ENCODE measurements at places on chromosomes 2 and 18.

- DNase-seq: peak; percentile 45
These were observed 472 bp upstream of the PLEKHM3 start for GRCh38 chr2:208025814-208026184.

GRCh38 chr2:47226132-47226922 lies 71.2 kb upstream of the STPG4 start:
- DNase-seq: no peak

- no peak for DNase-seq
These were observed 675.1 kb upstream of the SALL3 start for GRCh38 chr18:78304192-78305164.

GRCh38 chr2:52238782-52239181 lies 1206.8 kb upstream of the NRXN1 start:
- DNase-seq: no peak

DNA sequence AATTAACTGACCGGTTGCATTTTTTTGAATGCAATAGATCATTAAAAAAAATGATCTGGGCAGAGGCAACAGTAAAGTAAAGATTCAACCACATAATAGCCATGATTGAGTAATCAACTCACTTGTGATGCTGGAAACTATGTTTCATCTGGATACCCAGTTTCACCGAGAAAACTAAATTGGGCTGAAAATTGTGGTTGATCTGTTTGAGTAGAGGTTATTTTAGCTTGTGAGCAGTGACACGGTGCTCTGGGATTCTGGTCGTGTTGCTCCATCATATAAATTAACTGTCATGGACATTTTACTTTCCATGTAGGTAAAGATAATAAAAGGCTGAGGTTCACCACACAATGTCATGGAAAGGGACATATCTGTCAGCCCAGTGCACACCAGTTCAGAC lies 58.7 kb downstream of the CD226 start:
- DNase-seq: peak; percentile 37

DNA sequence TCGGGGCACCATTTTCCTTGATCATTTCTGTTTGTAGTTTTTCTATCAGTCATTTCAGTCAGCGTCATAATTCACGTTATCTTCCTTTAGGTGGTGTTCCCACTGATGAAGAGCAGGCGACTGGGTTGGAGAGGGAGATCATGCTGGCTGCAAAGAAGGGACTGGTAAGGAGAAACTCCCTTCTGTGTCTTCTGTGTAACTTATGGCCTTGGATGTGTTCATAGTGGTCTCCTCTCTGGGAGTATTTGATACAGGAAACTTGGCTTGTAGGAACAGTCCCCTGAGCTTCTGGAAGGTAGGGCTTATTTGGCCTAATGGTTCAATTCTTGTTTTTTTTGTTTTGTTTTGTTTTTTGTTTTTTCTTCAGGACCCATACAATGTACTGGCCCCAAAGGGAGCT lies 1.1 kb downstream of the COX5B start:
- DNase-seq: no peak

DNA sequence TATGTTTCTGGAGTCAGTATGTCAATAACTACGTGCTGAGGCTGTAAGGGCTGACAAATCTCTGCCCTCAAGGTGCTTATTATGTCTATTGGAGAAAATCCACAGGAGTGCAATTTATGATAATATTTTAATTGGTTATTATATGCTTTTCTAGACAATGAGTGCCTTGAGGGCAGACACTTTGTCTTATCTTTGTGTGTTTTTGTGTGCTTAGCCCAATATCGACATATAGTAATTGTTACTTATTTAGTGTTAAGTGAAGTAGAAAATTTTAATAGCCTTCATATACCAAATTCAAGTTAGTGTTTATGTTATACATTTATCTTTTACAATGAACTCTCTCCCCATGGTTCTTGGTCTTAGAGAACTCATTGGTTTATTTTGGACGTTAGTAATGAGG lies 118.9 kb downstream of the WDR7 start:
- no peak for DNase-seq

DNA sequence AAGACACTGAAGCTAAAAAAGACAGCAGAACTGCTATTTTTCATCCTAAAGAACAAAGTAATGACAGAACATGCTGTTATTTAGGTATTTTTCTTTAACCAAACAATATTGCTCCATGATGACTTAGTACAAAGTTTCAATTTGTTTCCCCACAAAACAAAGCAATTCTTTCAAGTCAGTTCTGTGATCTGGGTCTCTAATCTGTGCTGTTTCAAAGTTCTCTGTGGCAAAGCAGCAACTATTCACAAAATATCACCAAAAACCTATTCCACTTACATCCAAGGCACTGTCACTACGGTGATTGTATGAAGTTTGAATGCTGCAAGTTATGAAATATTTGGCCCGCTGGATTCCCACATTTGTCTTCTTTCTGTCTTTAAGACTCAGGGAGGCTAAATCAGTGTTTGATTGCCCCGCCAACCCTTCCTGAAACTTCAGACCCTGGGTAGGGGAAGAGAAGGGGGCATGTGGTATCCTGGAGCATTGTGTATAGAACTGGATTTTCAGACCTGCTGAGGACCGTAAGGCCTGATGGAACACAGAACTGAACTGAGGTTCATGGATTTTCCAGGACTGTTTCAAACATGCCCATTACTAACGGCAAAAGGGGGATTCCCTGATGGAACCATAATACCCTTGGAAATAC lies 13.1 kb upstream of the MFF start:
- DNase-seq: no peak

- no peak for DNase-seq
These were observed 86.6 kb downstream of the MARCO start for GRCh38 chr2:119028327-119029174.

DNA sequence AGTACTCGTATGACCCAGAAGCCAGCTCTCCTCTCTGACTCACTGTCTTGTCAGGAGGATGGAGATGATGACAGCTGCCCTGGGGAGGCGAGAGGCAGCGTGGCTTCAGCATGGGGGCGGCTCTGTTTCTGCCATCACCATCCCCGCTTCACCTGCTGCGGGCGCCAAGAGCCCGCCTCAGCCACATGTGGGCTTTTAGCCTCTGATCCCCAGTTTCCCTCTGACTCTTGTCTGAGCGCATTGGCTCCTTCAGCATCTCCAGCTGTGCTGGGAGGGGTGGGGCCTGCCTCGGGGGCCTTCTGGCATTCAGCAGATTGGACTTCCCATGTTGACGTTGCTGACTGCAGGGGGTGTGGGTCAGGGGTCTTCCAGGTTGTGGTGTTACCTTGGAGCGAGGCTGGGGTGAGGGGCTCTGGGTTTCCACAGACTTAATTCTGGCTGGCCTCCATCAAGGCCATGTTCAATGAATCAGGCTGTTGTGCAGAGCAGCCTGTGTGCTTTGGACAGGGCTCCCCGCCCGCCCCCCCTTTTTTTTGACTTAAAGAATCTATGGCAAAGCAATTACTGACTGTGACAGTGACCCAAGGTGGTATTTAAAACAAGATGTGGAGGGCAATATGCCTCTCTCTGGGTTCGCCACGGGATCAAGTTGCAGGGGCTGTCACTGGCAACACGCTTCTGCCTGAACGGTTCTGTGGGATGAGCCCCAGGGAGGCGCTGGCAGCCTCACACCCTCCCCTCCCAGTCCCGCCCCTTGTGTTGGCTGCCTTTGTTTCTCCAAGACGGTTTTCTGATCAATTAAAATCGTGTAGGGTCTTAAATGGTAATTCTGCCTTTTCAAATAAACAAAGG lies 228.3 kb downstream of the LDLRAD4 start:
- peak; percentile 32 for DNase-seq

DNA sequence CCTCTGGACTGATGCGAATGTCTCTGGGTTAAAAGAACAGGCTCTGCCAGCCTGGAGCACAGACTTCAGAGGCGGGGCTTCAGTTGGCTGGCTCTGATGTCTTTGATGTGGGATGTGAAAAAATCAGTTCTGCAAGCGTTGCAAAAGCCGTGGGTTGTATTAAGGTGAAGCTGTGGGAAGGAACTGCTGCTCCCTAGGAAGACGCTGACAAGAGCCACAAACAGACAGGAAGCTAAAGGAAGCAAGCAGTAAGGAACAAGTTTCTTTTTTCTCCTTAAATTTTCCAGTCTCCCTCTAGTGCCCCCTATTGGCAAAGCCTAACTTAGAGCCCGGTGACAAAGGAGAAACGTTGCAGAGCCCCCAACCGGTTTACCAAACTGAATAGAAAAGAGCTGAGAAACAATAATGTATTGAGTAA lies 239.0 kb downstream of the CCDC178 start:
- no peak for DNase-seq

DNA sequence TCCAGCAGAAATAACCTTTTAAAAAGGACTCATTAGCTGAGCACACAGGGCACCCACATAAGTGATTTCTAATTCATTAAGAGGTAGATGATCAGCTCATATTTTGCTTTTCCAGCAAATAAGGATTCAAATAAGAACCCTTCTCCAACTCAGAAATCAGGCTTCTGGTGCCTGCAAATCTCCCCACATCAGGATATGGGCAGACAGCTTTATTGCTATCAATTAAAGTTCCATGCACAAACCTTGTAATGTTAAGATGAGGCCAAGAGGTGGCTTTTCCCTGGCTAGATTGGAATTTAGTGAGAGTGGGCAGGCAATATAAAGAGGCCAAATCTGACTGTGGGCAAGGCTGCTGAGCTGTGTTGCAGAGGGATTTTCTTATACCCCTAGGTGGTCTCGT lies 193.6 kb downstream of the SH3RF3 start:
- DNase-seq: no peak

- no peak for DNase-seq
These were observed 65.4 kb downstream of the CCDC85A start for GRCh38 chr2:56248965-56249742.

DNA sequence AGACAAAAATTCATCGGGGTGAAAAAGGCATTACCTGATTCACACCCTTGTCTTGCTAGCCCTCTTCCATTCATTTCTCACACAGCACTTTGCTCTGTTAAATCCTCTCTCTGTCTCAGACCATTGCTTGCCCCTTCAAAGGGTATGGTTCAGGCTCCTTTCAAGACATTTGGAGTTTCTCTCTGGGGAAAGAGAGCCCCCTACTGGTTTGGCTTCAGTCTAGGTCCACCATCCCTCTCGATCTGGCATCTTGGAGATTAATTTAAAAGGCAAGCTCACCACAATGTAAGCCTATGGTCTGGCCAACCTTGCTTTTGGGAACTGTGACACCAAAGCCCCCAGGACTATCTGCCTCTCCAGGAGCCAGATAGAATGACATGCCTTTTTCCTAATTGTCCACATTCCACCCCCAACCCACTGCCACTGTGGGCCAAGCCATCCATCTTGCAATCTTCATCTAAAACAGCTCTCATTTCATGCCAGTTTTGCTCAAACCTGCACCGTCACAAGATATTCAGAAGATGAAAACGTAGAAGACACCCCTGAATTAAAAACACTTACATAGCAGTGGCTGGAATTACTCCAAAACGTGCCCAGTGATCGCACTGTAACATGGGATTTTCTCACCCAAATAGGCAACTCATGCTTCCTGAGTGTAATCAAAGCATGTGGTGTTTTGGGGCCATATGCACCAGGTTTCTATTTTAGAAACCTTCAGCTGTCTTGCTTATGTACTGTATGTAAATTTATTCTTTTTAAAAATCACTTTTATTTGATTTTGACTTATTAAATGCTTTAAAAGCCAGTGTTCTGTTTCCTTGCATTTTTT lies 93.9 kb downstream of the FARSB start:
- DNase-seq: peak; percentile 16

- no peak for DNase-seq
These were observed 3.0 kb upstream of the SP9 start for GRCh38 chr2:174331595-174332216.

DNA sequence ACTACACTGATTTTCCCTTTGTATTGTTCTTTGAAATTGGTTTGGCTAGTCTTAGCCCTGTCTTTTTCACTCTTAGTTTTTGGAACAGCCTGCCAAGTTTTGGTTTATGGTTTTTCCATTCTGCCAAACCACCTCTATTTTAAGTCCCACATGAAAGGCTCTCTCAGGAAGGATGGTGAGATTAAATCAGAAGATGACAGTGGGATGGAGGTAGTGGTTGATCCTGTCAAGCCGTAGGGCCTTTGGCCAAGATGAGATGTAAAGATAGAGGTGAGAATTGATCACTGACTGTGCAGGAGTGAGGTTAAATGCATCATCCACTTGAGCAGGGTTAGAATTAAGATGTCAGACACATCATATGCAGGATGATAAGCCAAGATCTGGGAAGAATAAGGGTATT lies 948.5 kb downstream of the SLC4A3 start:
- no peak for DNase-seq

DNA sequence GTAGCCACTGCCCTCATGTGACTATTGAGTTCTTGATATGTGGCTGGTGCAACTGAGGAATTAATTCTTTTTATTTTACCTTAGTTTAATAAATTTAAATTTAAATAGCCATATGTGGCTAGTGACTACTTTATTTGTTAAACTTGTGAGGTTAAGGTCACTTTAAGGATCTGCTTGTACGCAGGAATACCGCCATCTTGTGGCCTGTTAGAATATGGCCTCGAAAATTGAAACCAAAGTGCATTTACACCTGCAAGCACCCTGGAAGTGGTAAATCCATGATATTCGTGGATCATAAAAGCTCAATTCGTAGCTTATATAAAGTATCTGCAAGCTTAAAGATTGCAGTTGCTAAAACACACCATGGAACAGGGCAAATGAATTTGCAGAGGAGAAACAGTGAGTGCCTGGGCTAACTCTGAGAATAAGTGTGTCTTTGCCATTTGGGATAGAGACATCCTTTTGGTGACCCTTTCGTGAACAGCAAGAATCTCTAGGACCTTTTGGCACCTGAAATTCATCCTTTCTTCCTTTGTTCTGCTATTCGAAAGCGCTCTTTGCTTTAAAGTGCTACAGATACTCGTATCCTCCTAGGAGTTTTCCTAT lies 59.9 kb upstream of the REG3A start:
- DNase-seq: no peak

DNA sequence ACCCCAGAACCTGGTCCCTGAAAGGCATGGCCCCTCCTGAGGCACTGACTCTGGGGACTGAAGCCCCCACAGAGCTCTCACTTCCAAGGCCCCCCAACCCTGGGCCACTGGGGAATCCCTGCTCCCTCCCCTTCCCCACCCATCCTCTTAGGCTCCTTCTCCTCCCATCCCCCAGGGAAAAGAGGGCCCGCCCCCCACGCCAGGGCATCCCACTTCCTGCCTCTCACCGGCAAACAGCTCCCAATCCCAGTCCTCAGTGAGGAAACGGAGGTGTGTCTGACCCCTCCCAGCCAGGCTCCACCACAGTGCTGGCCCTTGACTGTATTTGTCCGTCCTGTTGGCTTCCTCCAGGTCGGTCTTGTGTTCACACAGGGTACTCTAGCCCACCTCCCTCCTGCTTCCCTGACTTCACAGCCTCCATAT lies 35.0 kb upstream of the PTMA start:
- DNase-seq: no peak

- no peak for DNase-seq
These were observed 21.5 kb upstream of the GMPPA start for GRCh38 chr2:219477179-219477578.

DNA sequence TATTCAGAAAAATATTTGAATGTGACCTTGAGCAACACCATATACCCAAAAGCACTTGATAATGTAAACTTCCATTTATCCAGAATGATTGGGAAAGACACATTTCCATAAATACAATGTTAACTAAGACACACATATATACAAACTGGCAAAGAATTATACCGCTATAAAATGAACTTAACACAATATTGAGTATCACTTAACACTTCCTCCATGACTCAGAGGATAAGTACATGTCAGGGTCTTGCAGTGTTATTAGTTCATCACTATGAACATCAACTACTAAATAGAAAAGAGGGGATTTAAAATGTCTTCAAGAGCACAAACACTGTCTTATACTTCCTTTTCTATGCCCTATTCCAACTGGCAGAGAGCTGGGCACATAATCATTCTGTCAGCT lies 18.6 kb downstream of the WDSUB1 start:
- DNase-seq: no peak

- no peak for DNase-seq
These were observed 532.0 kb upstream of the POU3F3 start for GRCh38 chr2:104321796-104322349.

GRCh38 chr2:203510941-203511305 lies 24.2 kb downstream of the RAPH1 start:
- DNase-seq: no peak
